ENCODE measurements at places on chromosomes 12 and 14.

- no peak for DNase-seq
Measured at GRCh38 chr12:114408471-114408885, 2.5 kb upstream of the TBX5 start.

DNA sequence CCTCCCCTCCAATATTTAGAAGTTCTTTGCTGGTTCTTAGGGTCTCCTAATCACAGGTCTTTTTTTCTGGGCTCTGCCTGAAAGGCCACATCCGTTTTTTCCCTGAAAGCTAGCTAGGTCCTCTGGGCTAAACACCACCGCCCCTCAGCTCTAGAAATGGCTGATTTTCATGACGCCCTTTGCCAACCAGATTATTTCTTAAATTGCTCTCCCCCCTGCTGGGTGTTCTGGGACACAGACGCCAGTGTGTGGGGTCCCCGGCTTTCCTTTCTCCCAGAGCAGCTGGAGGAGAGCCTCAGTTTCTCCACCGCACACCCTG, 45.3 kb upstream of the ATP23 start:
- no peak for DNase-seq

GRCh38 chr12:4448943-4449850, 3.6 kb upstream of the FGF6 start:
- DNase-seq, result no peak

GRCh38 chr12:752695-753610, 574 bp downstream of the WNK1 start:
- DNase-seq, result no peak

GRCh38 chr12:7210642-7211151, 21.2 kb downstream of the PEX5 start:
- DNase-seq, result no peak

- DNase-seq, result no peak
Measured at GRCh38 chr14:68146818-68147217, 327.2 kb downstream of the RAD51B start.

DNA sequence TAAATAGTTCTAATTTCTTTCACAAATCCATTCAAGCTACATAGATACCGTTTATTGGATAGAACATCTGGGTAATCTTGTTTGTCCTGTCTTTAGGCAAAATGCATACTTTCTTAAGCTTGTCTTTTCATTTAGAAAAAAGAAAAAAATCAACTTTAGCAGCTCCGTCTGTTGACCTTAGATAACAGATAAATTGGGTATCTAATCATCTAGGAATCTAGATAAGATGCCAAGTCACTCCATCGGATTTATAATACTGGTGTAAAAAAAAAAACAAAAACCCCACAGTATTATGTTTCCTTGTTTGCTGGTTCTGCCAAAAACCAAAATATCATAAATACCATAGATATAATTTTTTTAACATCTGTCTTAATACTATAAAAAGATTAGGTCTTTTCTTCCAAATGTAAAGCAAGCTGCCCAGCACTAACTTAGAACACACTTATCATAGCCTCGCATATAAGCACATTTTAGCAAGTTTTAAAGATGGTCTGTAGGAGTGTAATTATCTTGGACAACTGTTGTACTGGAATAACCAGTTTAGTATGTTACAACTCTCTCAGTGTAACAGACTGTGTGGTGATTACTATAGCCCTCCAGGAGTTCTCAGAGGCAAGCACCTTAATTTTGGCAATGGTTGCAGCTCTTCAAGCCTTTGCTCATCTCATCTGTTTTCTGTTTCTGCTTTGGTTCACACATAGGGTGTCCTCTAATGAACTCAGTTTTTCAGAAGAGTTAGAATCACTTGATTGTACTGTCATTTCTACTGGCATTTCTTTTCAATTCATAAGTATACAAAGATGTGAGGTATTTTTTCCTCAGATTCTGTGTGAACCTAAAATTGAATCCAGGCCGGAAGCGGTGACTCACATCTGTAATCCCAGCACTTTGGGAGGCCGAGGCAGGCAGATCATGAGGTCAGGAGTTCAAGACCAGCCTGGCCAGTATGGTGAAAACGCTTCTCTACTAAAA, 83.1 kb downstream of the ANO6 start:
- DNase-seq, result no peak

- no peak for DNase-seq
Measured at GRCh38 chr14:54781080-54781479, 121.5 kb downstream of the GCH1 start.

- no peak for DNase-seq
Measured at GRCh38 chr12:15648558-15648957, 140.6 kb downstream of the EPS8 start.

DNA sequence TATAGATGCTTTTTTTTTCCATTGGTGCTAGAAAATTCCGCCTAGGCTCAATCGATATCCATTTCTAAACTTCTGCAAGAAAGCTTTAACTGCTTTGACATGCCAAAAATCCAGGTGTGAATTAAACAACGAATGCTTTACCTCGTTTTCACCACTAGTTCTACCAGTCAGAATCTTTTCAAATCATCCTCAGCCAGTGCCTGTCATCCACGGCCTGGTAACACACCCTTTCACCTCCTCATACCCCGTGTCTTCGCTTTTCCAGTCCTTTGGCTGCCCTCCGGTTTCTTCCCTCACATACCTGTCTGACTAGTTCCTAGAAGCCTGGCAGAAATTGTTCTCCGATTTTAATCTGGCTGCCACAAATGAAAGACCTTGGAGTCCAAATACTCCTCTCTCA, 1.4 kb upstream of the PHC1 start:
- no peak for DNase-seq

- no peak for DNase-seq
Measured at GRCh38 chr14:24075485-24076301, 4.3 kb downstream of the CPNE6 start.

DNA sequence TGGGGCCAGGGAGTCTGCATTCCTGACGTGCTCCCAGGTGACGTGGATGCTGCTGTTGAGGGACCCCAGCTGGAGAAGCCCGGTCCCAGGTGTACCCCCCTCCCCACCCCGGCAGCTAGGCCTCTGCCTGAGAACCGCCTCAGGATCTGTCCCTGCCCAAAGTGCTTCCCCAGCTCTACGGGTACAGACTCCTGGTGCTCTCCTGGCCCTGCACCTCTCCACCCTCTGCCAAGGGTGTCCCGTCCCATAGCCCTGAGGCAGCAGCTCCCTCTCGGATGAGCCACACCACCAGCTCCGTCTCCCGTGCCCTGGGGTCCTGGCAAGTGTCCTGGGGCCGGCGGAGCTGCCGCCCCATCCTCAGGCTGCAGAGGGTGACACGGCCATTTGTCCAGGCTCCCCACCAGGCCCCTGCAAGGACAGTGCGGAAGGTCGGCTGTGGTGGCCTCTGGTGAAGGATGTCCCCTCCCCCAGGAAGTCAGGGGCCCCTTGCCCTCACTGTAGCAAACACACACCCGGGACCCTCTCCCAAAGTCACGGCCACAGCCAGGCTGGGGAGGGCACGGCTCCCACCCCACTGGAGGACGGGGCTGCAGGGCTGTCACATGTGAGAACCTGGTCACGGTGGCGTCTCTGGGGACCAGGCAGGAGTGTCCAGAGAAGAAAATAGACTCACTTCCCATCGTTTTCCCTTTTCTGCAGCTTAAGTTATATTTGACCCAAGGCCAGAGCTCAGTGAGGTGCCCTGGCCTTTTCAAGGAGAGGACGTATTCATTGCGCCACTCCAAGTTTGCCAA, 74.4 kb upstream of the FBRSL1 start:
- no peak for DNase-seq

GRCh38 chr12:88393017-88393767, 187.1 kb downstream of the KITLG start:
- no peak for DNase-seq

- no peak for DNase-seq
Measured at GRCh38 chr12:106205208-106206069, 42.4 kb downstream of the CKAP4 start.

DNA sequence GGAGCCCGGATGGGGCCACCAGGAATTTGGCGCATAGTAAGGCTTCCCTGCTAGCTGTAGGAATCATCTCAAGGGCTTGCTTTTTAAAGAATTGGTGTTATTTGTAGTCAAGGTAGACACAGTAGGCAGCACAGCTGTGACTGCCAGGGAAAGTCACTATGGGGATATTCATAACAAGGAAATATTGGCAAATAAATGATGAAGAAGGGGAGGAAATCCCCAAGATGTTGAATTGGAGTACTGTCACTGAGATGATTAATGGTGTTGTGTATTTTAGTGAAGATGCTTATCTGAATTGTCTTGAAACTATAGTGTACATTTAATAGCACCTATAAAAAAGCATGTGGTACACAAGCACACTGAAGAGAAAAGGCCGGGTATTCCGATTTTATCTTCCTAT, 118.9 kb downstream of the NPAS3 start:
- no peak for DNase-seq

DNA sequence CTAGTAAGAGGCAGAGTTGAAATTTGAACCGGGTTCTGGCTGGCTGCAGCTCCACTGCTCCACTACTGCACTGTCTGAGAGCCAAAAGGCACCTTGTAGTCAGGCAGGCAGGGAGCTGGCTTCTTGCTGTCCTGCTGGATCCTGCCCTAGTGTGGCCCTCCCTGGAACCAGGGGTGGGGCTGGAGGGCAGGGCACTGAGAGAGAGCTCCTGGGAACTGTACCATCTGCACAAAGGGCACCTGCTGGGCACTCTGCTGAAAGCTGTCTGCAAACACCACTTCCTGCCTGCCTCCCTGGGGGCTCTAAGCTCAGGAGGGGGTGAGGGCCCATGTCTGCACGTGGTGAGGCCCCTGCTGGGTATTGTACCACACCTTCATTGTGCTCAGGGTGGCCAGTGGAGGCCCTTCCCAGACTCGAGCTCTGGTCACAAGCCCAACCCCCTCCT, 19.0 kb upstream of the TCL1B start:
- no peak for DNase-seq

- DNase-seq, result no peak
Measured at GRCh38 chr14:22276913-22277816, 311.9 kb downstream of the DAD1 start.

- DNase-seq, result no peak
Measured at GRCh38 chr14:58118097-58118815, 33.8 kb downstream of the ARMH4 start.

- DNase-seq, result no peak
Measured at GRCh38 chr14:99562856-99563748, 40.9 kb downstream of the CCDC85C start.

DNA sequence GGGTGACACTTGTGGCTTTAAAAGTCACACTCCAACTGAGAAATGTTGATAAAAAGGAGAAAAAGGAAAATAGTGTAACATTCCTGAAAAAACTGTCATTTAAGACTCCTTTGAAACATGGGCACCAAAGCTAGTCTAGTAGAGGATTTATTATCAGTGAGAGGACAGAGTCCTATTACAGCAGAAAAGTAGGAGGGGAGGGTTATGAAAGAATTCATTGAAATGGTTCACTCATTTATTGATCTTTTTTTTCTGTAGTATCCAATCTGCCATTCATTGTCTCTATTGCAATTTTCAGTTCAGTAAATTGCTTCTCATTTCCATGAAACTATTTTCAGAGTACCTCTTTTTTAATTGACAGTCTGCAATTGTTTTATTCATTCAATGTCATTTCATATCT, 25.4 kb downstream of the PPM1A start:
- no peak for DNase-seq

DNA sequence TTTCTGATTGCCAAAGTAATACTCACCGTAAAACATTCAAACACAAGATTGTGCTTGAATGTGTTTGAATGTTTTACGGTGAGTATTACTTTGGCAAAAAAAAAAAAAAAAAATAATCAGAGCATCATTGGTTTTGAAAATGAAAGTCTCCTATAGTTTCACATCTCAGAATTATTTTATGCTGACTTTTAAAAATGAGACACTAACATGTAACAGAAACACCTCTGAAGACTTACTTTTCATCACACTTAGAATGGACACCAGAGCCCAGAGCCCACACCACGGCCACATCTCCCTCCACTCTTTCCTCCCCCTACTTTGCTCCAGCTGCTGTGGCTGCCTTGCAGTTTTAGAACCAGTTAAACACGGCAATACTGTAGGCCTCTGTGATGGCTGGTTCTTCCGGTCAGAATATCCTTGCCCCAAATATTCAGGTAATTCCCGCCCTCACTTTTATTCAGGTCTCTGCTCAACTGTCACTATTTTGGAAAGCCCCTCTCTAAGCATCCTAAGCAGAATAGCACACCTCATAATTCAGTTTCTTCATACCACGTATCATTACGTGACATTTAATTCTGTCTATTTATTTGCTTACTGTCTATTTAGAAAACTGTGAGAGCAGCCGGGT, 138.9 kb upstream of the MAX start:
- no peak for DNase-seq

DNA sequence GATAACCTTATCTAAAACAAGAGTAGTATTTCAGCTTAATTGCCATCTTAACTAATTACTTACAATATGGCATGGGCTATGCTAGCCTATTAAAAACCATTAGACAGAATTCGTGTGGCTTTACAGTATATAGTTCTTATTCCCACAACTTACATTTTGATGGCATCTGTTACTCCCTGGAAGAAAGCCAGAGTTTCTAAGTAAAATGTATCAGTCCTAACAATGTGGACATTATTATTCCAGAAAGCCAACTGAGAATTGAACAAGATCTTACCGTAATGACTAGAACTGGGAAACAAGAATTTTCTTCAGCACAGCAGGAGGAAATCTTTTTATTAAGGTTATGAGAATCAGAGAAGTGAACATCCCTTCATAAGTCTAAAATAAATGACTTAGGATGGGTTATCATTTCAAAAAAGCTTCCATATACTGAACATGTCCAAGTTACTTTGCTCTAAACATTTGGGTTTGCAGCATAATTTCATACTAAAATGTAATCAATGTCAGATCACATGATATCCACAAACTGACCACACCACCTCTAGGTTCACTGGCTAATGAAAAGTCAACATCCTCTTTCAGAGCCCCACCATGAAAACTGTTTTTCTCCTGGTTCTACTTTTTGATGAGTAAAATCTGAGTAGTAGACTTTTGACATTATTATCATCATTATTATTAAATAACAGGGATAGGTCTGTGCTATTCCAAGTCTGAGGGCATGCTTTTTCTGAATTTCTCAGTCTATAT, 179.7 kb downstream of the SSPN start:
- no peak for DNase-seq

DNA sequence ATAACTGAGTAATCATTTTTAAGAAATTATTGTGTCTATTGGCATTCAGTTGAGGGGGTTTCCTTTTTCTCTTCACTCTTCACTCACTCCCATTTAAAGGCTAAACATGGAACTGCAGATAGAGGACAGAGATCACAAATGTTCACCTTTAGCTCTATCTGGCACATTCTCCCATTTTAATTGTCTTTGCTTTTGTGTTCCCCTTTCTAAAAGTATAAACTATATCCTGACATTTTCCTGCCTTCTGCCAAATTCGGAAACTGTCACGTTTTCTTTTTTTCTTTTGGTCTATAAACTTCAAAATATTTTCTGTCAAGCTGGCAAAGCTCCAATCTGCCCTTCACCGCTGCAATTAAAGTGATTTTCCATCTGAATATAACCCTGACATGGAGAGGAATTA, 219.8 kb upstream of the CDKN3 start:
- no peak for DNase-seq

DNA sequence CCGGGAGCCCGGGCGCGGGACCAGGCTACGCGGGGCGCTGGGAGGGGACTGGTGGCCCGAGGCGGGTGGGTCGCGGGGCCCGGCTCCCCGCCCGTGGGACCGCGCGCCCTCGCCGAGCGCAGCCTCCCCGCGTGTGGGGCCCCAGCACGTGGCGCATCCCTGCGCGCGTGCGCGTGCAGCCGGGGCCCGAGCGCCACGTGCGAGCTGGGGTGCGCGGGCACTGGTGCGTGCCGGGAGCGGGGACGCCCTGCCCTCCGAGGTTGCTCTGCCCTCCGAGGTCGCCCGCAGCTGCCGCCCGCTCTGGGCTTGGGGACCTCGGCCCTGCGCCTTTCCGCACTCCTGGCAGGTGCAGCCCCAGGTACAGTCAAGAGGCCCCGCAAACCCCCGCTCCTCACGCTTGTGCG, 365 bp upstream of the CCDC88C start:
- no peak for DNase-seq

GRCh38 chr12:24950231-24950834, 1.4 kb upstream of the BCAT1 start:
- no peak for DNase-seq

Measured in left renal pelvis (tissue), 4 donors.